Stimulated activated CD4-positive, alpha-beta T cell treated with anti-CD3 and anti-CD28 coated beads, Interleukin-15, amount 100 ng/mL, for 1 hour (primary cell): ENCODE measurements at places on chromosomes 16 and 17.

GRCh38 chr16:81014672-81015071 lies 7.7 kb downstream of the CENPN start:
- no peak for DNase-seq

- no peak for DNase-seq
These were observed 27.1 kb upstream of the ANKFN1 start for GRCh38 chr17:56125830-56126819.

DNA sequence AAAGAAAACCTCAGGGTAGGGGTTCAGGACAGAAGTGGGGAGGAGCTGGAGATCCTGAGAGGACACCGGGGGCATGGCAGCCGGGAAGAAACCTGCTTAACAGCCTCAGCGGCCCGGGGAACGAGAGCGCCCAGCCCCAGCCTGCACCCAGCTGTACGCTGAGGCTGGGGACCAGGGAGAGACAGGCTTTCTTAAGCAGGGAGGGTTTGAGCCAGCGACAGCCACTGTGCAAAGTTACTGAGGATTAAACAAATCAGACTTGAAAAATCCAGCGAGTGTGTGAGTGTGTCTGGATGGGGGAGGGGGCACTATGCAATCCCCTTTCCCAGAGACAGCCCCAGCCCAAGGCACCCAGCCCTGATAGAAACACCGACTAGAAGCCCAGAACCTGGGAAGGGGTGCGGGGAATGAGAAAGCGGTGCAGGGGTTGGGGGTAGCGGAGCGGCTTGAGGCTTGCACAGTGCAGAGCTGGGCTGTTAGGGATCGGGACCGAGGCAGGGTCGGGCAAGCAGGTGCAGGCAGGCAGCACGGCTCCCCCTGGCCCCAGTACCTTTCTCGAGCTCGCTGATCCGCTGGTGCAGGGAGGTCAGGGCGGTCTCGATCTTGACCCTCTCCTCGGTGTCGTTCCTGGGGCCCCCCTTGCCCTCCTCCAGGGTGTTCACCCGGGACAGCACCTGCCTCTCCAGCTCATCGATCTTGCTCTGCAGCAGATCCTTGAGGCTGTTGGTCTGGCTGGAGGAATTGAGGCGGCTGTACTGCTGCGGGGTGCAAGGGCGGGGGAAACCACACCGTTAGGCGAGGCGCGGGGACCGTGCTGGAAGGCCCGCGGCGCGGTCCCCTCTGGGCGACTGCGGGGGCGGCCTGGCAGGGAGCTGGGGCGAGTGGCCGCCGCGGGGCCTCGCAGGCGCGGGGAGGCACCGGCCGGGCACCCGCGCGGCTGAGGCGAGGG lies 1.2 kb downstream of the NPTX1 start:
- no peak for DNase-seq

- DNase-seq, result no peak
These were observed 48.2 kb downstream of the MARVELD3 start for GRCh38 chr16:71674229-71674628.

- DNase-seq, result no peak
These were observed 111.4 kb downstream of the PRKCA start for GRCh38 chr17:66413559-66414520.

DNA sequence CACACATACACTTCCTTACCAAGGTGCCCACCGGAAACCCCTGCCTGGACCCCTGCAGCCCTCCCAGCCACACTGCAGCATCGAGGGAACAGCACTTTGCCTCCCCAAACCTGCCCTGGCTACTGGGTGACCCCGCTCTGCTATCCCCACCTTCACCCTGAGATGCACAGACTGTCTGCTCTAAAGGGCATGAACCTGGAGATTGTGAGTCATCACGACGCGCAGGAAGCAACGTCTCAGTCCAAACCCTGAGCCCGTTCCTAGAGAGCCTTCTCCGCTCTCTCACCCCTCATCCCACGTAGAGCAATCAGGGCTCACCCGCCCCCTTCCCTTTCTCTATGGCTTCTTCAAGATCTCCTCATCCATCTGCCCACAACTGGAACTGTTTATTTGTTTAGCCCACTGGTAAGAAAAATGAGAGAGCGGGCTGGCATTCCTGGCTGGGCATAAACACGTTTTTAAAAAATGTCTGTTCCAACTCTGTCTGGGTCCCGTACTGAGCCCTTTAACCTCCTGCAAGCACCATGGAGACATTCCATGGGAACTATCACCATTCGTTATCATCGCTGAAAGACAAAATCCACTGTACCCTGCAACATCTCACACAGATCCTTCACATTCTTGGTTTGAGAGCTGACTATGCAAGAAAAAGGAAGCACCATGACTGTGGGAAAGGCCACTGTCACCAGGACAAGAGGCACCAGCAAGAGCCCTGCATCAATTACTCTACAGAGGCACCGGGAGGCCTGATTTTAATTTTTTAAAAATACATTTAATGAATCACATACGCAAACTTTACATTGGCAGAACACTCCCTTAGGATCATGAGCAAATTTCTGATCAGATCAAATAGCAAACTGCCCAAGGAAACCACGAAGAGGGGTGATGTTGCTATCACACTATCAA lies 28.2 kb downstream of the ZFHX3 start:
- DNase-seq, result no peak
